ENCODE measurements at places on chromosomes 13 and 19.

- no peak for DNase-seq
These were observed 6.3 kb upstream of the RDH13 start for GRCh38 chr19:55068950-55069864.

DNA sequence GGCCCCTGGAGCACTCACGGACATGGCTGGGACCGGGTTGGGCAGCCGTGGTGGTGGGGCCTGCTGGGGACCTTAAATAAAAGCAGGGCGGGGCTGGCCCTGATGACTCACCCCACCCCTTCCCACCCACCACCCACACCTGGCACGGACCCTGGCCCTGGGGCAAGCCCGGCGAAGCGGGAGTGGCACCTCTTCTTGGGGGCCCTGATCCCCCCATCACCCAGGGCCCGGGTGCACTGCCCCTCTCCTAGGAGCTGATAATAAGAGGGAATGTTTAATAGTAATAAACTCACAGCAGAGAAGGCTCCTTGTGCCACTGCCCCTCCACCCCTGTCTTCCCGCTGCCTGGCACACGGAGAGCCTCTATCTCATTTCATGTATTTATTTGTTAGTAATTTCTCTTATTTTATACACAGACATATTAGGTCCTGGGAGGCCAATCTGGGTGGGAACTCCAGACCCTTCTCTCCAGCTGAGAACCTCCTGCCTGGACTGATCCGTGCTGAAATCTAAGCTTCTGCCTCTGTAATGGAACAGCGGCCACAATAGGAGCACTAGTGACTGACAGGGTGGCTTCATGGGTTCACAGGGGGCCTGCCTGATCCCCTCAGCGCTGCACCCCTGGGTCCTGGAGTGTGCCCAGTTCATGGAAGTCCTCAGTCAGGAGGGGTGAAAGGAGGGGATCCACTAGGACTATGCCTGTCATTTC is at the start of gene LGALS7:
LGALS7 (minus strand) TSS at position 49 of the 709 bp plus-strand sequence; CDS start at position 24, 25 bp downstream.
- DNase-seq = no peak

DNA sequence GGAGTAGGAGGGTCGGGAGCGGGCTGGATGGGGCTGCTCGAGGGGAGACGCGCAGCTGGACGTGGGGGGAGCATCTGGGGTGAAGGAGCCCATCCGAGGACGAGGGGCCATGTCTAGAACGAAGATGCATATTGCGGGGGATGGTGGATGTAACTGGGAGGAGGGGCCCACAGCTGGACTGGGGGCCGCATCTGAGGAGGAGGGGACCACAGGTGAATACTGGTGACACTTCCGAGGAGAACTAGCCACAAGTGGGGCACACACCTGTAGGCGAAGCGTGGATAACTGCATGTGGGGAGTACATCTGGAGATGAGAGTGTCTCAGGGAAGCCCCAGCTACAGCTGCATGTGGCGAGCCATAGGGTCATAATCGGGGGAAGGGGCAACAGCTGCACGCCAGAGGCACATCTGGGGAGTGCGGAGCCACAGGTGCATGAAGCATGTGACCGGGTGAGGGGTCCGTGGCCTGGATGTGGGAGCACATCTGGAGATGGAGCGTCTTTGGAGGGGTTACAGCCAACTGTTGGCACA is 402 bp downstream of the ZSWIM9 start:
- no peak for DNase-seq

- no peak for DNase-seq
These were observed 30.4 kb upstream of the PCDH8 start for GRCh38 chr13:52878831-52879230.

DNA sequence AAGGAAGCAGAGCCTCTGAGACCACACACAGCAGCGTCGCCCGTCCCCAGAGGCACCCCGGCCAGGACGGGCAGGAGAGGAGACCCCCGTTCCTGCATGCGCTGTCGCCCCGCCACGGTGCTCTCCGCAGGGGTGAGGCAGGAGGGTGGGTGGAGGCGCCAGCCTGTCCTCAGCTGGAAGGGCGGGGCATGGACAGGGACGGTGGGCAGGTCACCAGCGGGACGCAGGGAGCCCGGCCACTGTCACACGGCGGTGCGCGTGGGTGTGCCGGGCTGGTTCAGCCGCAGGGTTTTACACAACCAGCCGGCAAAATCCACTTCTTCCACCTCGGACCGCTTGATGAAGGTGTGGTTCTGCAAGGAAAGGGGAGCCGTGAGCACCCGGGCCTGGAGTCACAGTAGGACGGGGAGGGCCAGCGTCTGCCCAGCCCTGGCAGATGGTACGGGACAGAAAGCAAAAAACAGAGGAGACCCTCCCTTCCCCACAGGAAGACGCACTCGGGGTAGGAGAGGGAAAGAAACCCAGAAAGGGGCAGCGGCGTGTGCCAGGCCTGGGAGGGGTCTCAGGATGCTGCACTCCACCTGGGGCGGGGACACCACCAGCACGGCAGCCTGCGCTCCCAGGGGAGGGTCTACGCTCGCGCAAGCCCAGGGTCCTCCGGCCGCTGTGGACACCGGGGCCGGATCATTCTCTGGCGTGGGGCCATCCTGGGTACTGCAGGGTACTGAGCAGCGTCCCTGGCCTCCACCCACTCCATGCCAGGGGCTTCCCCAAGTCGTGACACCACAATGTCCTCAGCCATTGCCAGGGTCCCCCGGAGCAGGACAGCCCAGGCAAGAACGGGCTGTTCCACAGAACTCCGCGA is 23.9 kb upstream of the ZBTB7A start:
- DNase-seq = no peak

DNA sequence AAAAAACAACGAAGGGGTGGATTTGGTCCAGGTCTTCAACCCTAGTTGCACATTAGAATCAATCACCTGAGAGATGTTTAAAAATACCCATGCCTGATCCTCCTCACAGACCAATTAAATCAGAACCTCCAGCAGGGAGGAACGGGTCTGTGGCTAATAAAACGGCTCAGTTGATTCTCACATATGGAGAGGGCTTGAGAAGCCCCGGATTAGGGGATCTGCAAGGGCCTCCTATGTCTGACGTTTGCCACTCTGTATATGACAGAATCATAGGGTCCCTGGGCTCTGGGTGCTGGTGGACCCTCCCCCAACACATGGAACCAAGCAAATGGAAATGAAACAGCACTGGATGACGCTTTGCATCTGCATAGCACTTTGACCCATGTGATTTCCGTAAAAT is 36.7 kb upstream of the C13orf42 start:
- no peak for DNase-seq

DNA sequence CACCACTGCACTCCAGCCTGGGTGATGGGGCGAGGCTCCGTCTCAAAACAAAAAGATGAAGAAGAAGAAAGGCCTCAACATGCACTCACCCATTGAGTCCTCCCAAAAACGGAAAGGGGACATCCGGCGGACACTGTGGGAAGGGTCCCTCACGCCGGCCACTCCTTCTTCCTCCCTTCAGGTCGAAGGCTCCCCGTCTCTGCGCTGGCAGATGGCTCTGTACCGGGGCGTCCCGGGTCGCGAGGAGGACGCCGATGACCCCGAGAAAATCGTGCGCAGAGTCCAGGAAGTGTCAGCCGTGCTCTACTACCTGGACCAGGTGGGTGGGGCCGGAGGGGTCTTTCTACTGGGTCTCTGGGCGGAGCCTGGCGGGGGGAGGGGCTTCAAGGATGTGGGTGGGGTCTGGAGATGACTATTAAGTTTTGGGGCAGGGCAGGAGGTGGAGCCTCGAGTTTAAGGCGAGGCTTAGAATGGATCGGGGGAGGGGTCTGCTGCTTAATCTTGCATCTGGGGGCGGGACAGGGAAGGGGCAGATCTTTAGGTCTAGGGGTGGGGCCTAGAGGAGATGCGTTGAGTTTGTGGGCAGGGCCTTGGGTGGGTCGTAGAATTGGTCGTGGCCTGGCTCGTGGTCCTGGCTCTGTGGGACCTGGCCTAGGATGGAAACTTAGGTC is 90.2 kb downstream of the MAP4K1 start:
- no peak for DNase-seq

GRCh38 chr19:33402421-33403220 is 29.1 kb downstream of the CEBPG start:
- DNase-seq = no peak

DNA sequence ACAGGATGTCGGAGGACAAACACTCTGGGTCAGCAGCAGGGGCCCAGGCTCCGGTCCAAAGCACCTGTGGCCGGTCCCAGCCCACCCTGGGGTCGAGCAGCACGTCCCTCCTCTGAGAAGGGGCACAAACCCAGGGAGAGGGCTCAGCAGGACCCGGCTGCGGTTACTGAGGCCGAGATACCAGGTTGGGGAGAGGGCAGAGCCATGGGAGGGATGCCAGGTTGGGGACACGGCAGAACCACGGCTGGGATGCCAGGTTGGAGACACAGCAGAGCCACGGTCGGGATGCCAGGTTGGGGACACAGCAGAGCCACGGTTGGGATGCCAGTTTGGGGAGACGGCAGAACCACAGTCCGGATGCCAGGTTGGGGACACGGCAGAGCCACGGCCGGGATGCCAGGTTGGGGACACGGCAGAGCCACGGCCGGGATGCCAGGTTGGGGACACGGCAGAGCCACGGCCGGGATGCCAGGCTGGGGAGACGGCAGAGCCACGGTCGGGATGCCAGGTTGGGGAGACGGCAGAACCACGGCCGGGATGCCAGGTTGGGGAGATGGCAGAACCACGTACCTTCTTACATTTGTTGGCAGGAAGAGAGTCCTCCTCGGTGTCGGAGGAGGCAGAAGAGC is 18.5 kb downstream of the MIER2 start:
- DNase-seq = no peak

DNA sequence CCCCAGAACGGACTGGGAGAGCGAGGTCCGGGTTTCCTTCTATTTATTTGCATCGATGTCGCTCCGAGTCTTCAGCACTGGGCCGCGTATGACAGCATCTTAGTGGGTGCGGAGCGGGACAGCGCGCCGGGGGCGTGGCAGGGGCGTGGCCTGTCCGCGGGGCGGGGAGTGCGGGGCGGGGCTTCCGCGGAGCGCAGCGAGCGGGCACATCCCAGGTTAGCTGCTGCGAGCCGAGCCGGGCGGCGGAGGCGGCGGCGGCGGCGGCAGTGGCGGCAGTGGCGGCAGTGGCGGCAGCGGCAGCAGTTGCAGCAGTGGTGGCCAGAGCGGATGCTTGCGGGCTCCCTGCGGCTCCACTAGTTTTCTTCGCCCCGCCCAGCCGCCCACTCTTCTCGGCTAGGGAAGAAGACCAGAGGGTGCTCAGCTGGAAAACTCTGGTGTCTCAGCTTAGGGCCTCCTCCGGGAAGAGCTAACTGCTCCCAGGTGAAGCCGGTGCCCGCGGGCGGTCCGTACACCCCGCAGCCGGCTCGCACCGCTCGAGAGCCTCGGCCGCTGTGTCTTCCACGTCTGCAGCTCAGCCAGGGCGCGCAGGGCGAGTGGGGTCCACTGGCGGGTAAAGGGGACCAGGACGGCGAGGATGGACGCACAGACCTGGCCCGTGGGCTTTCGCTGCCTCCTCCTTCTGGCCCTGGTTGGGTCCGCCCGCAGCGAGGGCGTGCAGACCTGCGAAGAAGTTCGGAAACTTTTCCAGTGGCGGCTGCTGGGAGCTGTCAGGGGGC is at the start of gene GPC5:
GPC5 (plus strand) TSS at position 209 of the 776 bp plus-strand sequence.
- DNase-seq = peak; percentile 61

GRCh38 chr19:51632126-51632525 is 1.9 kb upstream of the SIGLEC5 start:
- DNase-seq = no peak

DNA sequence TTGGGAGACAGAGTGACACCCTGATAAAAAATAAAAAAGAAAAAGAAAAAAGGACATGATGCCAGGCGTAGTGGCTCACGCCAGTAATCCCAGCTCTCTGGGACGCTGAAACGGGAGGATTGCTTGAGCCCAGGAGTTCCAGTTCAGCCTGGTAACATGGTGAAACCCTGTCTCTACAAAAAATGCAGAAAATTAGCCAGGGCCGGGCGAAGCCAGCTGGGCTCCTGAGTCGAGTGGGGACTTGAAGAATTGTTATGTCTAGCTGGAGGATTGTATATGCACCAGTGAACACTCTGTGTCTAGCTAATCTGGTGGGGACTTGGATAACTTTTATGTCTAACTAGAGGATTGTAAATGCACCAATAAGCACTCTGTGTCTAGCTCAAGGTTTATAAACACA is 32.3 kb downstream of the TMPRSS9 start:
- no peak for DNase-seq

DNA sequence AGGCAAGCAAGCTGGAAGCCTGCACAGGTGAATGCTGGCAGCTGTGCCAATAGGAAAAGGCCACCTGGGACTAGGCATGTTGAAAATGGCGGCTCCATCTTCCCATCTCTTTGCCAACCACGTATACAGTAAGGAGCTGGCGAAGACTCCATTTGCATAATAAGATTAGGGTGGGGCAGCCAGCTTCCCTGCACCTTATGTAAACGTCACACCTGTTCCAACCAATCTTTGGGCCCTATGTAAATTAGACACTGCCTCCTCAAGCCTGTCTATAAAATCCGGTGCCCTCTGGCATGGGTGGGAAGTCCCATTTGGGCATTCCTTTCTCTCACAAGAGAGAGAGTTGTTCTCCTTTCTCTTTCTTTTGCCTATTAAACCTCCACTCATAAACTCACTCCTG is 16.8 kb downstream of the ADGRE2 start:
- no peak for DNase-seq

GRCh38 chr19:43738780-43739211 is 16.0 kb downstream of the SMG9 start:
- DNase-seq = no peak

DNA sequence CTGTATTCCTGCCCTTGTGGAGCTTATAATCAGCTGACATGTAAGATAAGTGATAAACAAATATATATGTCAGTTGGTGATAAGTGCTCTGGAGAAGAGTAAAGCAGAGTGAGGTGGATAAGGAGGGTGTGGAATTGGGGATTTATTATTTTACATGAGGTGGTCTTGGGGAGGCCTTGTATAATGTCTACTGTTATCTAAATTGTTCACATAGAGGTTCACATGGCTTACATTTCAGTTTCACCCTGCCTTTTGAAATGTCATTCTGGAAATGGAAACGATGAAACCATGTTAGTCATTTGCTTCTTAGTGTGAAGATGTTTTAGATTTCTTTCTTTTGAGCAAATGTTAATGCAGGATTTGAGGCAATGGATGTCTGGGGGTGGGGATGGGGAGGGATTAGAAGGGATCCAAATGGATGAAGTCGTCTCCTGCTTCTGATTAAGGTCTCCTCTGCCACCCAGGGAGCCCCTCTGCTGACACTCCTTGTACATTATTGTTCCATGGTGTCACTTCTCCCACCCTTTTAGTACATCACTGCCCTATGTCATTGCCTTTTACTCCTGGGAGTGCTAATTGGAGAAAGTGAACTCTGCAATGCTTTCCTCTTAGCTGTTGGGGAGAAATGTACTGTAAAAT is 14.0 kb downstream of the B3GLCT start:
- DNase-seq = no peak

- no peak for DNase-seq
These were observed 176.9 kb downstream of the TBC1D4 start for GRCh38 chr13:75305059-75305458.

DNA sequence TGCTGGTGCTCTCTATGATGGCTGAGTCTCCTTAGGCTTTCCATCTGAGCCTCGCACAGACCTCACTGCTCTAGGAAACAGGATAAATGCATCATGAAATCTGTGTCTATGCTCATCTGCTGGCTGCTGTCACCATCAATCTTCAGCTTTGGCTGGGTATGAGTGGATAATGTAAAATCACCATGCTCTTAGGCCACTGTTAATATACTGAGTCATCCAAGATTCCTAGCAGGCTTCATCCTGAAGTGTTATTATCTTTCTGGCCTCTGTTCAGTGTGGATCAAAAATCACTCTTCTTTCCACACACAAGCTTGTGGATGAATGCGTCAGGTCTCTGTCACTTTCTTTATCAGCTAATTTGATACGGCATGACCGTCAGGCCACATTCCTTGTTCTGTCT is 317.4 kb downstream of the NALCN start:
- no peak for DNase-seq
